Osteoblast (primary cell): ENCODE measurements at places on chromosomes 2 and 18. TPM values are rescaled to one million over a fixed set of nuclear protein-coding genes. Genes with fewer than 3 reads are reported as not detected.
A peak's percentile ranks its signal among the peaks of the same experiment; 100 is the strongest.

Gene VIL1
- under 0.01 TPM in 1 of 2 replicates, not detected in the other for total RNA-seq

DNA sequence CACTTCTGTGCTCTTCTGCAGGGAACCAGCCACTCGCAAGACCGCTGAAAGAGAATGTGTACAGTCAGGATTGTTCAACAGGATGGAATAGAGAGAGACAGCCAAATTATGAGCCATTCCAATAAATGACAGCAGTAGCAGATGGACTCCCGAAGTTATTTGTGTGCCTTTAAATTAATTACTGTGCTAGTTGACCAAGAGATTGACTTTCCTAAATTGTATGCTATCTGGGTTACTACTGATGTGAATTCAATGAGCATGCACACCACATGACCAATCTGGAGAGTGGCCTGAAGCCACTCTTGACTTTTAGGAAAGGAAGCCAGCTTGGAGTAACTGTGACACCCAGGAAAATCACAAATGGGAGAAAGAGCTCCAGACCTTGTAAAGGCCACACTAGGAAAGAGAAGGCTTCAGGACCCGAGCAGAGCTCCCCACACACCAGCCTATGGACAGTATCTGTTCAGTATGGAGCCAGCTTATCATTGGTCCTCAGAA lies 52.8 kb downstream of the CHMP3 start:
- DNase-seq: no peak
- H3K27me3 ChIP-seq: no peaks in the 10 kb centered on the region
- H3K27ac ChIP-seq: no peak overlapping the region
- peaks cover 15% of the 10 kb centered on the region for H3K36me3 ChIP-seq
- H3K4me3 ChIP-seq: no peak overlapping the region
- H3K4me1 ChIP-seq: no peaks in the 10 kb centered on the region

Gene STK36
- 25.7 and 30.6 TPM in 2 replicates for total RNA-seq

Gene IL37
- total RNA-seq: not detected in 2 replicates

Gene PRR30
- total RNA-seq: not detected in 2 replicates

Gene HOXD13
- total RNA-seq: not detected in 2 replicates

DNA sequence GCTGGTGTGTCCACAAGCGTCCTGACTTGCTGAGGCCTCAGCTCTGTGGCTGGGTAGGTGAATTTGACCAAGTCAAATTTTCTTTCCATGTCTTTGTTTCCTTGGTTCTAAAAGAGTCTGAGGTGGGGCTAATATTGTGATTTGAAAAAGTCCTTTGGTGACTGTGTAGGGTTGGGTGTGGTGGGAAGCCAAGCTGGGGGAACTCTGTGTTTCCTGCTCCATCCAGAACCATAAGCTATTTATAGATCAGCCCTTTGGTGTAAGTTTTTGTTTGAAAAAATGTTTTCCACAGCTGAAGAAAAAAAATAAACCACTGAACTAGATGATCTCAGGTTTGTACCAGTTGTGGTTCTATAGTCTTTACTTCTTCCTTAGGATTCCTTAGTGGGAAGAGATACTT lies 462.7 kb downstream of the TGIF1 start:
- no peaks in the 10 kb centered on the region for H3K4me1 ChIP-seq
- H3K27me3 ChIP-seq: no peaks in the 10 kb centered on the region
- DNase-seq: no peak
- H3K27ac ChIP-seq: no peak overlapping the region
- H3K4me3 ChIP-seq: no peak overlapping the region

Gene SPP2
- not detected in 2 replicates for total RNA-seq

- no peaks in the 10 kb centered on the region for H3K27me3 ChIP-seq
- peak overlapping the region; percentile 63 for H3K27ac ChIP-seq
- H3K4me3 ChIP-seq: peak overlapping the region; percentile 38
- H3K36me3 ChIP-seq: no peaks in the 10 kb centered on the region
- peaks cover 3% of the 10 kb centered on the region for H3K4me1 ChIP-seq
- peak; percentile 27 for DNase-seq
Observed at GRCh38 chr18:32956591-32957315, 183.9 kb upstream of the KLHL14 start.

- DNase-seq: no peak
- no peaks in the 10 kb centered on the region for H3K4me1 ChIP-seq
- H3K36me3 ChIP-seq: no peaks in the 10 kb centered on the region
- no peak overlapping the region for H3K4me3 ChIP-seq
- H3K27ac ChIP-seq: no peak overlapping the region
Observed at GRCh38 chr2:145563741-145564615, 1044.1 kb upstream of the ZEB2 start.

- DNase-seq: no peak
- no peaks in the 10 kb centered on the region for H3K36me3 ChIP-seq
Observed at GRCh38 chr18:21900605-21901352, 160.2 kb downstream of the MIB1 start.

Gene LIMS3
- 3.2 and 7.2 TPM in 2 replicates for total RNA-seq

DNA sequence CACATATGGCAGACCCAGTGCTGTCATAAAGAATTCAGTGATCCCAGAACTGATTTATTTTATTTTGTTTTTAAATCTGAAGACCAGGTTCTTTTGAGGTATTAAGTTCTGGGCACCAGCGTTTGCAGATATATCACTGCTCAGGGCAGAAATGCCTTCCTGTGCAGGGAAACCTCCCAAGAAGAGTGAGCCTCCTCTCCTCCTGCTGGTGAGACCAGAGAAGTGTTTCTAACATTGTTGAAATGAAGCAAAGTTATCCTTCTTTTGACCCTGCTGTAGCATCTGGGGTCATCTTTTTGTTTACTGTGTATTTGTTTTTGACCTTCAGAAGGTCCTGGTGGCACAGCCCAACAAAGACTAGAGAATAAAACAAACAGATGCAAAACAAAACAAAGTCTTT lies 94.0 kb downstream of the AQP4 start:
- H3K27ac ChIP-seq: no peak overlapping the region
- H3K4me1 ChIP-seq: no peaks in the 10 kb centered on the region
- no peaks in the 10 kb centered on the region for H3K27me3 ChIP-seq
- H3K36me3 ChIP-seq: no peaks in the 10 kb centered on the region

GRCh38 chr2:200590090-200590489 lies 4.3 kb downstream of the AOX1 start:
- no peaks in the 10 kb centered on the region for H3K36me3 ChIP-seq
- no peak overlapping the region for H3K27ac ChIP-seq
- H3K4me3 ChIP-seq: no peak overlapping the region
- H3K4me1 ChIP-seq: peaks cover 4% of the 10 kb centered on the region
